ENCODE measurements at places on chromosomes 4 and X.

DNA sequence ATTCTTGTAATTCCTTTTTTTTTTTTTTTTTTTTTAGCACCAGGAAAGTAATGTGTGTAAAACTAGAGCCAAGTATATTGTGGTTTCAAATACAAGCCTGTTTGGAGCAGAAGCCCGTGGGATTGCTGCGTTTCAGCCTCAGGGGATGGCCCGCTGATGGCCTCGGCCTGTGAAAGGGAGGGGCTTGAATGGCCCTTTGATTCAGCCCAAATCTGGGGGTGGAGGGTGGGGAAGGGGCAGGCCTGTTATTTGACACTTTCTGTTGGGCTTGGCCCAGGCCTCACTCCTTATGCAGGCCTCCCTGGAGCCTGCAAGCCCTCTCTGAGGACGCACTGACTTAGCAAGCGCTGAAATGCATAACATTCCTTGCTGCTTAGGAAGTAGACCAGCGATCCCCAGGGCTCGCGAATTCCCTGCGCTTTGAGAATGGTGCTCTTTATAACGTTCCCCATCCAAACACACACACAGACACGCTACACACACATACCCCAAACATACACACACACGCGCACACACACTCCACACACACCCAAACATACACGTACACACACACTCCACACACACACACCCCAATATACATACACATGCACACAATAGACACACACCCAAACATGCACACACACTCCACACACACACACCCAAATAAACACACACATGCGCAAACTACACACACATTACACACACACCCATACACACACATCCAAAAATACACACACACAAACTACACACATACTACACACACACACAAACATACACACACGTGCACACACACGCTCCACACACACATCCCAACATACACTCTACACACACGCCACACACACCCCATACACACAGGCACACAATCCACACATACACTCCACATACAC lies 29.6 kb downstream of the TLR10 start:
- peak; percentile 93 for DNase-seq

DNA sequence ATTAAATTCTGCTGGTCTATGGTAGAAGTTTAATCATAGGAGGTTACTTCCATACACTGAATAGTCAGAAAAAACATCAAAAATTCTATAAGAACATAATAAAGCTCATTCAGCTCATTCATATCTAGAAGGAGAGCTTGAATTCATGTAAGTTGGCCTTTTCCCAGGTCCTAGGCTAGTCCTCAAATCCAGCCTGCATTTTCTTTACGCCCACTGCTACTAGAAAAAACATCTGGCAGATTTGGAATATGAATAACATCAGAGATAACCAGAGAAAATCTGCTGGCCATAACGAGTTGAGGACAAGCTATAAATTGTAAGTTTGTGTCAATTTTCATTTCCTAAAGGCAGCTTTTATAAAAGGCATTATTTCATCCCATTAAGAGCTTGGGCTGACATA lies 95.5 kb downstream of the MXRA5 start:
- no peak for DNase-seq

GRCh38 chrX:17613979-17614588 lies 123.2 kb upstream of the SCML1 start:
- no peak for DNase-seq

DNA sequence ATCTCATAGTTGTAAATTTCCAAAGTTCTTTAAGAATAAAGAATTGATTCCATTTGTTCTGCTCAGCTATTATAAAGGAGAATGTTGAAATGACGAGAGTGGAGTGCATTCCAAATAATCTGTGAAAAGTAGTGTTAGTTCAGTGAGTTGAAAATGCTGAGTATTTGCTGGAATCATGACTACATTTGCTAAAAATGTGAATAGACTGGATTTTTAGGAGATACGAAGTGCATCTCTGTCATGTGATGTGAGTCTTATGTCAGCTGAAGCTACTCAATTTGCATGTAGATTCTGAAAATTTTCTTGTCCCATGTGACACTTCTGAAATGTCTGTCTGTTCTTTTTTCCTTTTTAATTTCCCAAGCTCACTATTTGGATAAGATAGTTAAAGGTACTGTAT lies 206.0 kb downstream of the DCTD start:
- DNase-seq: no peak

GRCh38 chr4:112511093-112511802 lies 4.7 kb downstream of the NEUROG2 start:
- no peak for DNase-seq

DNA sequence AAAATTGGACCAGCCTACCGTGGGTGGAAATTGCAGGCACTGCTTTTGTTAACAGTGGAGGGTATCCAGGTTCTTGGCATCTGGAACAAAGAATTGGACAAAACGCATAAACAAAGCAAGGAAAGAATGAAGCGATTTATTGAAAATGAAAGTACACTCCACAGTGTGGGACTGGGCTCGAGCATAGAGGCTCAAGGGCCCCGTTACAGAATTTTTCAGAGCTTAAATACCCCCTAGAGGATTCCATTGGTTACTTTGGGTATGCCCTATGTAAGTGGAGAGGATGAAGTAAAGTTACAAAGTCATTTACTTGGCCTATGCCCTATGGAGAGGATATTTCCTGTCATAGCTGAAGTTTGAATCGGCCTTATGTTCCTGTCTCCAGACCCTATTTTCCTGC lies 85.3 kb downstream of the GLUD2 start:
- no peak for DNase-seq

DNA sequence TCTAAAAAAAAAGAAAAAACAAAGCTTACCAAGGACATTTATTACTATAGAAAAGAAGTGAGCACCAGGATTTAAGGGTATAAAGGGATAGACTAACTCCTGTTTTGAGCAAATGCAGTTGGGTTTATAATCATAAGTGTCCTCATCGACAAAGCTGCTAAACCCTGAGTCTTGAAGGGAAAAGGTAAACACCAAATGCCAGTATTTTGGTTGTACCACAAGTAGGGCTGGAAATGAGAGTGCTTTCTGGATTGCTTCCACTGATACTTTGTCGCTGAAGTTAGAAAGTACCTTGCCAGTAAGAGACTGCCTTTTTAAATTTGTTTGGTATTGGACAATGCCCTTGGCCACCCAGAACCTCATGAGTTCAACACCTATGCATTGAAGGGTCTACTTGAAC lies 53.7 kb downstream of the WDFY3 start:
- no peak for DNase-seq

GRCh38 chr4:168978001-168978700 lies 31.9 kb downstream of the CBR4 start:
- no peak for DNase-seq

DNA sequence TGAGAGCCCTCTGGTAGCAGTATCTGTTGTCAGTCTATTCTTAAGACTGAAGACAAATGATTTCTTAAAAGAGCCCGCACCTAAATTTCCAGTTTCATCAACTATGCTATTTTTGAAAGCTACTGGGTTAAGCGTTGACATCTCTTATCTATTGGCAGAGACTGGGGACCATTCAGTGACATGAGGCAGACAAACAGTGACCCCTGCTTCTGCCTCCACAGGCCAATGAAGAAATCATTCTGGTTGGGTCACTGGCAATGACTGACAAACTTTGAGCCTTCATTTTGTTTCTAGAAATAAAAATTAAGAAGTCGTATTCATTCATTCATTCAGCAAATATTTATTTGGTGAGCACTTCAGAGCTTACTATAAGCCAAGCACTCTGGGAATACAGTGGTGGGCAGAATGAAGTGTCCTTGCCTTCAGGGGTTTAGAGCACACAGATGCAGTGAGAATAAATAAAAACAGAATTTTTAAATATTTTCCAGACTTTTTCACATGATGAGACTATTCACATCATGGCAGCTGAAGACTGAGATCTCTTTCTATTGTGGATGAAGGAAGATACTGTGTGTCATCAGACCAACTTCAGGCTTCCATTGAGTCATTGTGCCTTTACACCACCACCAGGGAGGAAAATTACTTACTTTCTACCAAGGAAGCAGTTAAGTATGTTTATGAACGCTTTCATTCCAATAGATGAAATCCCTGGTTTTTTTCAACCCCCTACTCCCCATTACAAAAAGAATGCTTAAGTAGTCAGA lies 36.0 kb downstream of the SORBS2 start:
- DNase-seq: no peak

GRCh38 chr4:22174640-22175039 lies 226.1 kb upstream of the KCNIP4 start:
- DNase-seq: no peak

DNA sequence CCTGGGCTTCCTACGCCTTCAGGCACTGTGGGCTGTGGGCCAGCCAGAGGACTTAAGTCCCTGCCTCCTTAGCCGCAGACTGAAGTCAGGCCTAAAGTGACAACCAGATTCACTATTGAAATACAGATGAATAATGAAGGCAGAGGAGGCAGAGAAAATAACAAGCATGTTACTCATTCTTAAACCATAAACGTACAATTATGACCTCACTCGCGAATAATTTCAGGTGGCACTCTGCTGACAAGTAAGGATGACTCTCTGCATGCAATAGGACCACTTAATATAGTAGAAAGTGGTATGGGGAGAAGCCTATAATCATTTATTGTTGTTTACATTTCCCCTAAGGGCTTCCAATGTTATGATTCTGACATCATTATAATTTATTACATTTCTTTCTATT lies 409.2 kb upstream of the FGF13 start:
- DNase-seq: peak; percentile 13

DNA sequence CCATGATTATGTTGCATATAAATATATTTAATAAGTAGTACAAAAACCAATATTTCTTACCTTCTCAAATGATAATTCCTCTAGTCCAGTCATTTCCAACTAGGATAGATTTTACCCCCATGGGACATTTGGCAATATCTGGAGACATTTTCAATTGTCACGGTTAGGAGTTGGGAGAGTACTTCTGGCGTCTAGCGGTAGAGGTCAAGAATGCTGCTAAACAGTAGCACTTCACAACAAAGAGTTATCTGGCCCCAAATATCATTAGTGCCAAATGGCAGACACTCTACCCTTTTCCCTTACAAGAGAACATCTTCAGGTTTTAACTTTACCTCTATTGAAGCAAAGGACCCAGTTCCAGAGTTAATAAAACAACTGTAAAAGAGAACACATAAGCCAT lies 168.1 kb downstream of the FAT4 start:
- DNase-seq: no peak

- DNase-seq: no peak
Measured at GRCh38 chr4:84495794-84496261, 3.3 kb downstream of the NKX6-1 start.

GRCh38 chr4:120299631-120300030 lies 233.0 kb upstream of the MAD2L1 start:
- no peak for DNase-seq

- no peak for DNase-seq
Measured at GRCh38 chrX:70509078-70509477, 64.4 kb downstream of the DLG3 start.

- no peak for DNase-seq
Measured at GRCh38 chr4:57344296-57344695, 234.1 kb upstream of the IGFBP7 start.

DNA sequence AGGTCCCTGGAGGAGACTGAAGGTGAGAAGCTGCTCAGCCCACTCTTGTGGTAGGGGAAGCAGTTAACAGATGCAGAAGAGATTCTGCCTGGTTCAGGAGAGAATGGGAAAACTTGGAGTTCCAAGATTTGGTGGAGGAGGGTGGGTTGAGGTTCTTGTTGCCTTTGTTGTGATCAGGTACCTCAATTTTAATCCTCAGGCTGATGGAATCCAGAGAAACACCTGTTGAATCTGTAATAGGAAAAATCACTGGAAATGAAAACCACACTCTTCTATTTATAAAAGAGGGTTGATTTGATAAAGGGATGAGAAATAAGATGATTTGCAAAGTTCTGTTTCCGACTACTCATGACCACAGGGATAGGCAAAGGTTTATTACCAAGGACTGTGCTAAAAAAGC lies 132.1 kb downstream of the EDA start:
- DNase-seq: no peak

- DNase-seq: no peak
Measured at GRCh38 chrX:131854581-131854980, 168.5 kb upstream of the STK26 start.

GRCh38 chr4:123666486-123666885 lies 269.9 kb downstream of the SPRY1 start:
- DNase-seq: no peak

All from HAP-1 (cell line).